Natural killer cell (primary cell): ENCODE measurements at places on chromosomes 6 and 20.

- no peaks in the 10 kb centered on the region for H3K27me3 ChIP-seq
- no peak for DNase-seq
- H3K27ac ChIP-seq: no peak overlapping the region
- no peaks in the 10 kb centered on the region for H3K4me1 ChIP-seq
- no peak overlapping the region for H3K4me3 ChIP-seq
Measured at GRCh38 chr6:41663568-41663967, 25.3 kb downstream of the MDFI start.

GRCh38 chr6:111406200-111406721, 76.8 kb downstream of the REV3L start:
- no peaks in the 10 kb centered on the region for H3K27me3 ChIP-seq
- H3K27ac ChIP-seq: peak overlapping the region; percentile 73
- no peak overlapping the region for H3K4me3 ChIP-seq

DNA sequence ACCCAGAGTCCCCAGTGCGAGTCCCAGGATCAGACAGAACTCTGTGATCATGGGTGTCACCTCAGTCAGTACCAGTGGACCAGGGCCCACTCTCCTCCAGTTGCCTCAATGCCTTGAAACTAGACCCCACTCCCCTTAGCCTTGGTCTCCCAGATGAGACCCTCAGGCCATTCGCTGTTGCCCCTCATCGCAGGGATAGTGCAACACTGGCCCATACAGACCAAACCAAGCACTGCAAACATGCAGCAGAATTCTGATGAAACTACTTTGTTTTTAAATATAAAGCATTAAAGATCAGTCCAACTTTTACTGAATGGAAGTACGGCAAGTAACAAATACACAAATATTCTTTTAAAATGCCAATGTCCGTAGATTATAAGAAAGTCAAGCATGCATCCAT, 101.2 kb upstream of the NT5E start:
- H3K27ac ChIP-seq: no peak overlapping the region
- no peak overlapping the region for H3K4me3 ChIP-seq
- H3K36me3 ChIP-seq: no peaks in the 10 kb centered on the region
- peaks cover 6% of the 10 kb centered on the region for H3K27me3 ChIP-seq
- no peak for DNase-seq

- peaks cover 6% of the 10 kb centered on the region for H3K27me3 ChIP-seq
- no peak overlapping the region for H3K27ac ChIP-seq
- H3K36me3 ChIP-seq: no peaks in the 10 kb centered on the region
- no peaks in the 10 kb centered on the region for H3K4me1 ChIP-seq
- H3K4me3 ChIP-seq: no peak overlapping the region
Measured at GRCh38 chr6:163952005-163952404, 537.5 kb downstream of the QKI start.

DNA sequence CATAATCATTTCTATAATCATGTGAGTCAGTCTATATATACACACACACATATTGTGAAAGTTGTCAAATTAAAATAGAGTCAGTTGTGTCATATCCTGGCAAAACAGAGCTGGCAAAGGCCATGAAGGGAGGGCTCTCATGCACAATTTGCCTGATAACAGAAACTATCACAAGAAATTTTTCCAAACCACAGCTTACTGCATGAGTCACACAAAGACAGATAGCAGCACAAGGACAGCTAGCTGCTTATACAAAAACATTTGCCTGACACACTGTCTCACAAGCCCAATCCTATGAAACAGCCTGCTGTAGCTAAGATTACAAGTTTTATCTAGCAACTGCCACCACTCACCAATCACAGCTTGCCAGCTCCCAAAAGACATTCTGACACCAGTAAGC, 848.5 kb upstream of the MAN1A1 start:
- H3K27ac ChIP-seq: no peak overlapping the region
- no peak overlapping the region for H3K4me3 ChIP-seq
- no peaks in the 10 kb centered on the region for H3K27me3 ChIP-seq
- no peak for DNase-seq
- H3K4me1 ChIP-seq: no peaks in the 10 kb centered on the region

DNA sequence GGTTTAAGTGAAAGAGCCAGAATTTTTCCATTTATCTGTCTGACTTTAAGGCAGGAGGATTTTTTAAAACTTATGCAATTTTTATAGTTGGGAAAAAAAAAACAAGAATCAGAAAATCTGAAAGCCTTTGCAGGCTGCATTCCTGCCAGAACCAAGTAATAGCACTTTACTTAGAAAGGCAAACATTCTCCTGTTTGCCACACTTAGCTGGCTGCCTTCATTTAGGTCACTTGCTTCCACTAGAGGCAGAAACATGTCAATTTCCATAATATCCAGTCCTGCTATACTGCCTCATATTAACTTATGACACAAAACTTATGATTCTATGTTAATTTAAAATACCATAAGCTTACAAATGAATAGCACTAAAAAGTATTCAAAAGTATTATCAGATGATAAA, 425.8 kb downstream of the FRK start:
- H3K36me3 ChIP-seq: no peaks in the 10 kb centered on the region
- no peak for DNase-seq
- H3K4me1 ChIP-seq: no peaks in the 10 kb centered on the region
- no peak overlapping the region for H3K27ac ChIP-seq

DNA sequence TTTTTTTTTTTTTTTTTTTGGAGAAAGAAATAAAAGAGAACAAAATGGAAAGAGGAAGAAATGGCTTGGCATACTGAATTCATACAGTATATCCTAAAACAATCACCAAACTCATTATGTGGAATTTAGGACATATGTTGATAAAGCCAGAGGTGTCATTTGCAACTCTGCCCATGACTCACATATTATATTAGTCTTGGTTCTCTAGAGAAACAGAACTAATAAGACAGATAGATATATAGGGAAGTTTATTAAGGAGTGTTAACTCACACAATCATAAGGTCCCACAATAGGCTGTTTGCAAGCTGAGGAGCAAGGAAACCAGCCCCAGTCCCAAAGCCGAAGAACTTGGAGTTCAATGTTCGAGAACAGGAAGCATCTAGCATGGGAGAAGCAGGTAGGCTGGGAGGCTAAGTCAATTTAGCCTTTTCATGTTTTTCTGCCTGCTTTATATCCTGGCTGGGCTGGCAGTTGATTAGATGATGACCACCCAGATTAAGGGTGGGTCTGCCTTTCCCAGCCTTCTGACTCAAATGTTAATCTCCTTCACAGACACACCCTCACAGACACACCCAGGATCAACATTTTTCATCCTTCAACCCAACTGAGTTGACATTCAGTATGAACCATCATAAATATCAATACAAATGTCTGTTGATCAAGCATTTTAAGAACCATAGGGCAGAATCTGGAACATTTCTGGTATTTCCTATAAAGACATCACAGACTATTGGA, 102.3 kb downstream of the UBE3D start:
- no peaks in the 10 kb centered on the region for H3K27me3 ChIP-seq
- H3K36me3 ChIP-seq: no peaks in the 10 kb centered on the region
- H3K27ac ChIP-seq: no peak overlapping the region
- no peak for DNase-seq
- no peak overlapping the region for H3K4me3 ChIP-seq

DNA sequence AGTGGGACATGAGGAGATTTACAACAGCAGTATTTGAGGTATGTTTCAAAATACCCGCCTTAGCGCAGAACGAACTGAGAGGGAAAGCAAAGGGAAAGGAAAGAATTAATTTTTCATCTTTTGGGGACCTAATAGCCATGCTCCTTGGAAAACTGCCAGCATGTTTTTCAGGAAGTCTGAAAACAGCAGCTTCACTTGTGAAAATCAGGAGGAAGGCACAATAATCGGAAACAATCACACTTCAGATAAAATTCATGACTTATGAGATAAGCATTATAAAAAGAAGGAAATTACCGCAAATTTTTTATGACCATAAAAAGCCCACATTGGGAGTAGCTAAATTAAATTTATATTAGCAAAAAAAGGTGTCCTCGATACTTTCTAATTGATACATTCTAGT, 541.1 kb downstream of the HAO1 start:
- H3K27ac ChIP-seq: no peak overlapping the region
- no peaks in the 10 kb centered on the region for H3K36me3 ChIP-seq
- DNase-seq: no peak
- no peaks in the 10 kb centered on the region for H3K27me3 ChIP-seq
- no peaks in the 10 kb centered on the region for H3K4me1 ChIP-seq
- H3K4me3 ChIP-seq: no peak overlapping the region
